ENCODE measurements at places on chromosomes 4 and X.

DNA sequence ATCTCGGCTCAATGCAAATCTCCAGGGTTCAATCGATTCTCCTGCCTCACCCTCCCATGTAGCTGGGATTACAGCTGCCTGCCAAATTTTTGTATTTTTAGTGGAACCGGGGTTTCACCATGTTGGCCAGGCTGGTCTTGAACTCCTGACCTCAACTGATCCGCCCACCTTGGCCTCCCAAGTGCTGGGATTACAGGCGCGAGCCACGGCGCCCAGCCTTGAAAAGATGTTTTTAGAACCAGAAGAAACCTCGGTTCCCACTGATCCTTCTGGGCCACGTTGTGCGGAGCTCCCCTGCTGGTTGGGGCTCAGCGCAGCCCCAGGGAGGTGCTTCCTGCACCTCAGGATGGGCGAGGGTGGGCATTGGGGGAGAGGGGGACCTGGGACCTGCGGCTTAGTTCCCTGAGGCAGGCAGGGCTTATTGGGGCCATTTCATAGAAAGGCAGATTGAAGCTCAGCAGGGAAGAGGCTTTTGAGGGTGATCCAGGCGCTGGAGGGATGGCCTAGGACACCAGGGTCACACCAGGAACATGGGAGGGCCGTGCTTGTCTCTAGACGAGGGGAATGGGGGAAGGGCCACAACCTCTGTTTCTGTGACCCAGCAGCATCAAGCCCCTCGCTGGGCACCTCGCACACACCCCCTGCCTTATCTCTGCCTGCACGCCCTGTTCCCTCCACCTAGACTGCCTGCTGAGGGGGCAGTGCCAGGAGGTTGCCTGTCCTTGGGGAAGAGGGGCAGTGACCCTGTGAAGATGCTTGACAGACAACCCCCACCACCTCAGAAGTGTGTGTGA, 6.3 kb upstream of the ADD1 start:
- DNase-seq: no peak

DNA sequence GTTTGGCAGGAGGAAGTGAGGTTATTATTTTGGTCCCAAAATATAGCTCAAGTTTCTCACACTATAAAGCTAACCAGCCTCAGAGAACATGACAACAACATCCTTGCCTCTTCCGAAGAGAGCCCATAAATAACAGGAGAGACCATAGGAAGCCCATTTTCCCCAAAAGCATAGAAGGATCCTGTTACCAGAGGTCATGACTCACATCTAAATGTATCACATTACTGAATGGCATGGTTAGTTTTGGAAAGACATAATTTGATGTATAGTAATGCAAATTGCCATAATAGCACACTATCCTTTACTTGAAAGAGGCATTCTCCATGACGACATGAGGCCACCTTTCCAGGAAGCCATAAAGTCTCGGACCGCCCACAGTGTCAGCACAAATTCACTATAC, 238.8 kb upstream of the GRIA3 start:
- no peak for DNase-seq

DNA sequence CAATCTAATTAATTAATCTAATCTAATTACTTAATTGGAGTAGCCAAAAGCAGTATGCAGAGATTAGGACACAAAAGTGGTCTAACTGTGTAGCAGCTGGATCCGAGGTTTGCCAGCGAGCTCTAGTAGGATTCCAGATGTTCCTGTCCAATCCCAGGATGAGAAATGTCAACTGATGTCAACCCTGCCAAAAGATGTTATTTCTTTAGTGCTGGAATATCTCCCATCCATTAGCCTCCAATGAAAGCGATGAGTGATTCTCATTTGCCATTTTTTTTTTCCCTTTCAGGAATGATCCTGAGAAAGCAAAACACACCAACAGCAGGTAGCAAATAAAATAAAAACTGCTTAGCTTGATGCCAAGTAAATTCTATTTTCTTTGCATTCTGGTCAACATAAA, 372.9 kb downstream of the STIM2 start:
- no peak for DNase-seq

GRCh38 chrX:14529290-14529989, at the start of gene GLRA2:
Gene GLRA2, plus strand, starts transcription at chrX:14529536. Its CDS starts 522 bp downstream, at chrX:14530058.
- no peak for DNase-seq
